Right ventricle myocardium inferior (tissue), 1 donor: ENCODE measurements at places on chromosomes 13 and 19.

DNA sequence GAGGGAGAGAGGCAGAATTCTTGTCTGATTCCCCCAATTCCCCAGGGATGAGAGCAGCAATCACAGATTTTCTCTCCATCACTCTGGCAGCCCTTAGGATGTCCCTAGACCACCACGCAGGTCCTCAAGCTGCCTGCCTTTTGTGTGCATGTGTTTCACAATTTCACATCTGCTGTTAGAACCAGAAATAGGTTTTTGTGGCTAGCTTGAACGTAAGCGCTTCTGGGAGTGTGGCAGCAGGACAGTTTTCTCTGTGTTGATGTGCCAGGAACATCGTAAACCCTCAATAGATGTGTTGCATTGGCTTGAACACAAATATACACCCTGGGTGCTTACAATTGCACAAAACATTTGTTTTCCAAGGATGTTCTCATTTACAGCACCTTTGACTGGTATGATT is 78.8 kb upstream of the TMTC4 start:
- DNase-seq, result no peak

DNA sequence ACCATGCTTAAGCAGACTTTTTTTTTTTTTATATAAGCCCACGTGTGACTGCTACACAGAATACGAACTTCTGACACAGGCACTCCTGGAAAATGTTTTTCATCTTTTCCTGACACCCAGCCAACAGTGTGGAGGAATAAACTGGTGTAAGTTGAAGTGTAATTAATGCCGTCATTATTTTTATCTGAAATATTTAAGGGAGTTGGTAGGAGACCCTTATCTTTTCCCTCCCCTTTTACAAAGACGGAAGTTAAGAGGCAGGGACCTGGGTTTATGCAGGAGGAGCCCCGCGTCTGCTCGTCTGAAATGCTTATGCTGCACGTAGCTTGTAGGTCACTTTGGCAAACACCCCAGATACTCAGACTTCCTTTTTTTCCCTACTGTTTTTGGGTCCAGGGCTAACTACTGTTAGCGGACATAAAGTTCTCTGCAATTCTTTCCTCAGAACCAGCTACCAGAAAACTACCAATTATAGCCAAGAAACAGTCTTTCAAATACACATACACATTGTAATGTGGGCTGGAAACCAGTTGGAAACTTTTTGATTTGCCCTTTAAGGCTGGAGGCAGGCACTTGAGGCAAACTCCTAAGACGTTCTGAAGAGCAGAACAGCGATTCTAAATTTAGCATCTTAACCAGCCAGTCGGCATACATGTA is 50.8 kb downstream of the EFNB2 start:
- no peak for DNase-seq

- DNase-seq, result no peak
These were observed 614.8 kb downstream of the DACH1 start for GRCh38 chr13:71252184-71252704.

DNA sequence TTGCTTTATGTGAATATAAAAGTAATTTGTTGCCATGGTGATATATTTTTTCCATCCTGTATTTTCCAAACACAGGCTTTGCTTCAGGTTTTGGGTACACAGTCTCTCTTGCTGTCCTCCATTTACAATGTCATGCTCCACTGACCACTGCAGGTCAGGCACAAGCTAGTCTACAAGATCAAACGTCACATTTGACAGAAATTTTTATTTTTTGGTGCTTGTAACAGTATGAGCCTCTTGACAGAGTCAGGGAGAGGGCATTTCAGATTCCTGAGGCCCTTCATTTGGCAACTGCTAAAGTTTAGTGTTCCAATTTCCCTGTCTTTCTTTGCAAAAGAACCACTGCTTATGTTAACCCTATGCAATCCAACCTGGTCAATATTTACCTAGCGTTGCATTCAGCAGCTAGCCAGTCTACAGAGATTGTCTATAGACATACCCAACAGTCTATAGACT is 175.0 kb downstream of the RFC3 start:
- DNase-seq, result no peak

GRCh38 chr13:109615721-109616420 is 170.5 kb downstream of the IRS2 start:
- no peak for DNase-seq

DNA sequence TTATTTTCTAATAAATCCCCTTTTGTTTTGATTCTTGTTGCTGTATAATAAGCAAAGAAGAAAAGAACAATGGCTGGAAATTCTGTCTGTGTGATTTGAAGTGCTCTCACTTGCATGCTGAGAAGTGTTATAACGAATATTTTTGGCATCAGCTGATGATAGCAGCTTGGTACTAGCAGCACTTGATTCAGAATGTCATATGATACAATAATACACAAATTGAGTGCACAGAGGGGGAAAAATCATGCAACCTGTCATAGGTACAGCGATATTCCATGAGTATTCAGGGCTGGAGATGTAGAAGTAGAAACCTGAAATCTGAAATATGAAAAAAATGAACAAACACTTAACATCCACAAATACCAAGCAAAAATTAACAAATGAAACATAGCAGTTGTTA is 108.1 kb downstream of the FGF14 start:
- no peak for DNase-seq
